Left forelimb (tissue), 1 donor: ENCODE measurements at places on chromosomes 4 and X.

- no peak for DNase-seq
Observed at GRCh38 chr4:149370785-149371420, 444.7 kb downstream of the IQCM start.

- DNase-seq = no peak
Observed at GRCh38 chr4:146437778-146438177, 84.0 kb downstream of the SLC10A7 start.

DNA sequence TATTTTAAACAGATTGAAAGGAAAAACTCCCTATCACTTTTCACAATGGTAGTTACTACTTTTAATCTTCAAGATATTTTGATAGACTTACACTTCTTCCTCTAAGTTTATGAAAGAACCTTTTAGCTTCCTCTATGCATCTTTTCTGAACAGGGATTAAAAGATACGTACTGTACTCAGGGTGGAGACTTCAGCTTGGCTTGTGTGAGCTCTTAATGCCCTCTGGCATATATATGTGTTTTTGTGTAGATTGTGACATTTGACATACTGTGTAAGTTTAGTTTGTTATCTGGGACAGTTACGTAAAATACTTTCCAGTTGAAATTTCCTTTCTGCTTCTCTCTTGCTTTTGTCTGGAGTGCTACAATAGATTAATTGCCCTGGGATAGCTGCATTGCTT is 109.3 kb upstream of the NUDT6 start:
- no peak for DNase-seq

DNA sequence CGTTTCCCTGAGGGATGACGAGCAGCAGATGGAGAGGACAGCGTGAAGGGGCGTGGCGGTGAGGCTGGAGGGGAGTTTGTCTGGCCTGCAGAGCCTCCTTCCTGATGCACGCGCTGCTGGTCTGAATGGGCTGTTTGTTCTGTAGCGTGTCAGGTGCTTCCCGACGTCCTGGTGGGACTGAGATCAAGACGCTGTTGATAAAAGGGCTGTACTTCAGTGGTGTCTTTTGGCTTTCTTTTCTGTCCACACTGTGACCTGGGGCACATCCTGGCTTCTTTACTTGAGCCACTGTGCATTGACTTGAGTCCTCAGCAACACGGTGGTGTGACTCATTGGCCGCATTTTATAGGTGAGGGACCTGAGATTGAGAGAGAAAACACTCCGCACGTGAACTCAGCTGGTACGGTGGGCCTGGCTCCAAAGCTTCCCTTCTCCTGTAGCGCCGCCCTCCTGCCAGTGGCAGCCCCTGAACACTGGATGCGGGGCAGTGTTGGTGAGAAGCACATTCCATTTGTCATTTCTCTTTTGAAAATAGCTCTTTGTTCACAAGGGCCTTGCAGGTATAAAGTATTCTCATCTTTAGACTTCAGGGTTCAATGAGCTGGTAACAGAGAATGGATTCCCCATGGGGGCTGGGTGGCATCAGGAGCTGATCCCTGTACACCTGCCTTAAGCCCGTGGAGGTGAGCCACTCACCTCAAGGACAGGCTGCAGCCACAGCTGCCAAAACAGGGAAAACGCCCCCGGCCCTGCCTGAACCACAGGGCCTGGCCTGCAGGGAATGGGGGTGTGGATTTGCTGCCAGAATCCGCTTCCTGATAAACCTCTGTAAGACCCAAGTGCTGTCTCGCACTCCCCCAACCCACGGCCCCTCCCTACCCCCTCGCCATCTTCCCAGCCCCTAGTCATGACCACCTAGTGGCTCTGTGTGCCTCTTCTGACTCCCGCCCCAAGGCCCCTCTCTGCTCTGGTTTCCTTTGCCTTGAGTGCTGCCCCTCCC is 29.2 kb downstream of the NSG1 start:
- DNase-seq = no peak

GRCh38 chr4:123606946-123607542 is 210.4 kb downstream of the SPRY1 start:
- DNase-seq = no peak

GRCh38 chrX:107562482-107562881 is 65.8 kb upstream of the PRPS1 start:
- no peak for DNase-seq

DNA sequence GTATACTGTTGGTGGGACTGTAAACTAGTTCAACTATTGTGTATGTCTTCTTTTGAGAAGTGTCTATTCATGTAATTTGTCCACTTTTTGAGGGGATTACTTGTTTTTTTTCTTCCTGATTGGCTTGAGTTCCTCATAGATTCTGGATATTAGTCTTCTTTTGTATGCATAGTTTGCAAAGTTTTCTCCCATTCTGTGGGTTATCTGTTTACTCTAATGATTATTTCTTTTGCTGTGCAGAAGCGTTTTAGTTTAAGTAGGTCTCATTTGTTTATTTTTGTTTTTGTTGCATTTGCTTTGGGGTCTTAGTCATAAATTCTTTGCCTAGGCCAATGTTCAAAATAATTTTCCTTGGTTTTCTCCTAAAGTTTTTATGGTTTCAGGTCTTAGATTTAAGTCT is 26.6 kb upstream of the ANTXR2 start:
- DNase-seq = no peak

DNA sequence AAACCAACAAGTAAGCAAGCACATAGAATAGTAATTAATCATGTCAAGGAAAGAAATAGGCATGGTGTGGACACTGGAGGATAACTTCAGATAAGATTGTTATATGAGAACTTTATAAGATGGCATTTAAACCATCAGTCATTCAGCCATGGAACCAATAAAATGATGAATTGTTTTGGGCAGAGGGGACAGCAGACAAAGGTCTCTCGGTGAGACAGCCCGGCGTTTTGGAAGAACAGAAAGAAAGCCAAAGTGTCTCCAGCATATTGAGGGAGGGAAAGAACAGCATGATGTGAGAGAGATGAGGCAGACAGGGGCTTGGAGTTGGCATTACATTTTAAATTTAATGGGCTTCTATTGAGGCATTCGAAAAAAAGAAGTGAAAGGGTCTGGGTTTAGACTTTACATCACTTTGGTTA is 883 bp upstream of the PPM1K start:
- no peak for DNase-seq

- no peak for DNase-seq
Observed at GRCh38 chr4:94759767-94760211, 2.0 kb downstream of the BMPR1B start.

GRCh38 chrX:45630078-45630477 is 429.4 kb upstream of the DIPK2B start:
- DNase-seq = no peak
